ENCODE measurements at places on chromosomes 6 and 20. TPM values are rescaled to one million over a fixed set of nuclear protein-coding genes. Genes with fewer than 3 reads are reported as not detected.

Gene TBXT
- not detected for total RNA-seq

Gene C20orf144
- not detected for total RNA-seq

Gene CD83
- total RNA-seq, result 5.4 TPM

DNA sequence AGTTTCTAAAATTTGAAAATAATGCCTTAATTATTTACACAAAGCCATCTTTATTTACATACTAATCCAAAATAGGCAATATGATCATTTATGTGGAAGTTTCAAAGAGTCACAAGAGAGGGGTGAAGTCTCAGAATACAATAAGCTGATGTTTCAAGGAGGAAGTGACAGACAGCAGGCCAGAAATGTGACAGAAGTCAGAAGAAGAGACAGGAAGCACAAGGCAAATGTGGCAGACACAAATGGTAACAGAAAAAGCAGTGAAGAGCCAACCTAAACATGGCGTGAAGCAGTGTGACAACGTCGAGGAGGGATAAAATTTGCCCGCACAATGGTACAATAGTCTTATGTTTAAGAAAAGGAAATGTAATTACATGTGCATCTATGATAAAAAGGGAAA is 59.8 kb downstream of the SHPRH start:
- H3K4me3 ChIP-seq, result no peak overlapping the region
- peaks cover 42% of the 10 kb centered on the region for H3K36me3 ChIP-seq
- H3K4me1 ChIP-seq, result no peaks in the 10 kb centered on the region

GRCh38 chr6:43969158-43969981 is 157.9 kb downstream of the MRPL14 start:
- no peak overlapping the region for H3K27ac ChIP-seq
- no peaks in the 10 kb centered on the region for H3K36me3 ChIP-seq
- H3K4me1 ChIP-seq, result peaks cover 39% of the 10 kb centered on the region

GRCh38 chr20:50295762-50296449 is 105.3 kb downstream of the CEBPB start:
- no peaks in the 10 kb centered on the region for H3K36me3 ChIP-seq
- DNase-seq, result no peak
- H3K27me3 ChIP-seq, result no peaks in the 10 kb centered on the region
- H3K4me1 ChIP-seq, result peaks cover 35% of the 10 kb centered on the region

DNA sequence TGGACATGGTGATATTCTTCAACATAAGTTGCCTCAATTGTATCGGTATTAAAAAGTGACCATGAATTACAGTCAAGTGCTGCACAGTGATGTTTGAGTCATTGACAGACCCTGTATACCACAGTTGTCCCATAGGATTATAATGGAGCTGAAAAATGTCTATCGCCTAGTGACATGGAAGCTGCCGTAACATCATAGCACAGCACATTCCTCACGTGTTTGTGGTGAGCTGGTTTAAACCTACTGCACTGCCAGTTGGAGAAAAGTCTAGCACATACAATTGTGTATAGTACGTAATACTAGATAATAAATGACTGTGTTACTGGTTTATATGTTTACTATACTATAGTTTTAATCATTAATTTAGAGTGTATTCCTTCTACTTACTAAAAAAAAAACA is 150.2 kb downstream of the CDH26 start:
- H3K27ac ChIP-seq, result no peak overlapping the region
- no peaks in the 10 kb centered on the region for H3K36me3 ChIP-seq
- H3K4me1 ChIP-seq, result no peaks in the 10 kb centered on the region

- no peaks in the 10 kb centered on the region for H3K27me3 ChIP-seq
- H3K27ac ChIP-seq, result peak overlapping the region; percentile 62
- no peaks in the 10 kb centered on the region for H3K36me3 ChIP-seq
- DNase-seq, result peak; percentile 82
- no peak overlapping the region for H3K4me3 ChIP-seq
Measured at GRCh38 chr6:11744753-11745152, 33.9 kb downstream of the ADTRP start.

GRCh38 chr6:8529250-8529649 is 93.9 kb upstream of the SLC35B3 start:
- no peak for DNase-seq
- no peak overlapping the region for H3K27ac ChIP-seq
- no peaks in the 10 kb centered on the region for H3K27me3 ChIP-seq
- no peak overlapping the region for H3K4me3 ChIP-seq
- H3K4me1 ChIP-seq, result peaks cover 5% of the 10 kb centered on the region
- no peaks in the 10 kb centered on the region for H3K36me3 ChIP-seq

DNA sequence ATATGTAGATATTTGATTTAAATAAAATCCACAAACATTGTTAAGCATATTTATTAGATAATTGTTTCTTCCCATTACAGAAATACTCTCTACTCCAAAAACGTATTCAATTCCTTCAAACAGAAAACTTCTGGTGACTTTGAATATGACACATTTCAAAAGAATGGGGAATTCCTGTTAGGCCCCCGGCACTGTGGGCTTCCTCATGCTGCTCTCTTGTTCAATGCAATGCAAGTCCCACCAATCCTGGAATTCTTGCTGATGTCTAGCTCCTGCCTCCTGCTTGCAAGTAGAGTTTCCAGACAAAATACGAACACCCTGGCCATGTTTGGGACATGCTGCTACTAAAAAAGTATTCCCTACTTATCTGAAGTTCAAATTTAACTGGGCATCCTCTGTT is 544.1 kb downstream of the QKI start:
- H3K36me3 ChIP-seq, result no peaks in the 10 kb centered on the region
- H3K4me1 ChIP-seq, result peaks cover 21% of the 10 kb centered on the region
- DNase-seq, result no peak
- no peak overlapping the region for H3K4me3 ChIP-seq

DNA sequence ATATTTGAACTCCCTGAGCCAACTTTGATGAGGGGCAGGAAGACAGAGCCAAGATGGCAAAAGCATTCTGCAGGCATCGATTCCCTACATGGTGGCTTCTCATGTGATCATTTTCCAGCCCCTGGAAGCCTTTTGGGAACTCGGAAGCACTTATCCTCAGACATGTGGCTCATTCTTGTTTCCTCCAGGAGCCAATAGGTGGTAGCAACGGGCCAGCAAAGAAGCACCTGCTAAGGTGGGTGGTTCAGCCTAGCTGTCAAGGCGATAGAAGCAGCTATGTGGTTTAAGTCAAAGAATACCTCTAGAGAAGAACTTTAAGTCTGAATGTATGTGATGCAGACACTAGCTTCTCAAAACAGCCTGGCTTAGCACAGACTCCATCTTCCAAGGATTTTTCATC is 64.9 kb upstream of the PAX1 start:
- no peak for DNase-seq
- no peak overlapping the region for H3K27ac ChIP-seq
- H3K4me1 ChIP-seq, result no peaks in the 10 kb centered on the region
- peaks cover 3% of the 10 kb centered on the region for H3K27me3 ChIP-seq
- no peaks in the 10 kb centered on the region for H3K36me3 ChIP-seq
- no peak overlapping the region for H3K4me3 ChIP-seq

- H3K36me3 ChIP-seq, result no peaks in the 10 kb centered on the region
- H3K27ac ChIP-seq, result no peak overlapping the region
- DNase-seq, result no peak
- H3K4me1 ChIP-seq, result peaks cover 7% of the 10 kb centered on the region
Measured at GRCh38 chr6:137975188-137975940, 108.3 kb downstream of the TNFAIP3 start.

GRCh38 chr6:113315879-113316278 is 541.3 kb upstream of the MARCKS start:
- no peaks in the 10 kb centered on the region for H3K27me3 ChIP-seq
- no peak overlapping the region for H3K27ac ChIP-seq
- no peak overlapping the region for H3K4me3 ChIP-seq

DNA sequence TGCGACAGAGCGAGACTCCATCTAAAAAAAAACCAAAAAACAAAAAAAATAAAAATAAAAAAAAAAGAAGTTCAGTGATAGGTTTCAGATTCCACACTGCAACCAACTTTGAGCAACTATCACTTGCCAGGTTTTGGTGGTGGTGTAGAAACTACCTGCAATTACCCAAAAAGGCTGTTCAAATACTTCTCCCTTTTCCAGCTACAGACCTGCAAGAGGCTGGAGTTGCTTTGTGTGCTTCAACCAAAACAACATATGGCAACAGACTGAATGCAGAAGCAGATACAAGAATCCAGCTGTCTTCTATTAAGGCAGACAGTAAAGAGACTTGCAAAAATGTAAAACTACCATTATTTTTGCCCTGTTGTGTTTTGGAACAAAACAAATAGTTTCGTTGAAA is 9.3 kb upstream of the BCAS1 start:
- H3K27ac ChIP-seq, result no peak overlapping the region
- no peaks in the 10 kb centered on the region for H3K36me3 ChIP-seq
- H3K4me1 ChIP-seq, result no peaks in the 10 kb centered on the region

DNA sequence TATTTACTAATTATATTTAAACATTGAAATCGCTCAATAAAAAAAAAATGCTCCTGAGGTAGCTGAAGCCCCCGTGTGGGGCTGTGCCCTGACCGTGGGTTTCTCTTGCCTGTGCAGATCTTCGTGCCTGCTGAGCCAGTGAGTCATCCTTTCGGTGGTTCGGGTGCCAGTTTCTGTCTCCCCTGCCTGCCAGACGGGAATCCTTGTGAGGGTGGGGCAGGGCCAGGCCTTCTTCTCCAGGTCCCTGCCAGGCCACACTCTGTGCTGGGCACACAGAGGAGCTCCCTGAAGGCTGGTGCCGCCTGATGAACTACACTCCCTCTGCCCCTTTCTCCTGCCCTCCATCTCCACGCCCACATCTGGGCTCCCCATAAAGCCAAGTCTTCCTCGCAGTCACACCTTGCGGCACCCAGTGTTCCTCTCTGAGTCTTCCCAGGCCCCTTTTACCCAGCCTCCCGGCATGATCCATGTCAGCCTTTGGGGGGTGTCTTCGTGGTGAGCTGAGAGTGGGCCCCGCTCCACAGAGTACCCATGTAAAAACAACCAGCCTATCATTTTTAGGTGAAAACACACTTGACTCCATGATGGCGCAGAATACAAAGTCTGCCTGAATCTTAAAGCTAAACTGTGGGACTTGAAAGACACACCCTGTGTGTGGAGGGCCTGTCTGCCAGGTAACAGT is 19.3 kb downstream of the FGD2 start:
- no peaks in the 10 kb centered on the region for H3K36me3 ChIP-seq
- H3K27me3 ChIP-seq, result no peaks in the 10 kb centered on the region
- peak overlapping the region; percentile 76 for H3K27ac ChIP-seq
- DNase-seq, result peak; percentile 72

GRCh38 chr20:32209850-32210605 is 2.3 kb downstream of the POFUT1 start:
- H3K27ac ChIP-seq, result no peak overlapping the region
- peaks cover 15% of the 10 kb centered on the region for H3K36me3 ChIP-seq
- DNase-seq, result no peak
- H3K27me3 ChIP-seq, result no peaks in the 10 kb centered on the region

- H3K27ac ChIP-seq, result no peak overlapping the region
- H3K27me3 ChIP-seq, result no peaks in the 10 kb centered on the region
- H3K36me3 ChIP-seq, result no peaks in the 10 kb centered on the region
- H3K4me3 ChIP-seq, result no peak overlapping the region
Measured at GRCh38 chr20:16457514-16457913, 115.7 kb downstream of the KIF16B start.

DNA sequence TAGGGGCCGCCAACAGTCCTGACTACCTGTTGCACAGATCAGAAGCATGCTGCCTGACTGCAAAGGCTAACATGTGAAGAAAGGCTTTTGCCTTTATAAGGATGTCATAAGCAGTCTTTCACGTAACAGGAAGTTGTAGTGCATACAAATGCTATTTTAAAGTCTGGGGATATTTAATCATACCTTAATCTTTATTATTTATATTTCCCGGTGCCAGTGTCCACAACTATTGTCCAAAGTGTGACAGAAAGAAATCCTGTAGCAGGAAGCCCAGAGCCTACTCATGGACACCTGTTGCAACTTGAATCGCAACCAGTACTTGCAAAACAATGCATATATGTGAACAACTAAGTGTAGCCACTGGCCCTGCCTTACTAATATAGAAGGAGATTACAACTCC is 235.8 kb downstream of the ALDH8A1 start:
- H3K4me3 ChIP-seq, result no peak overlapping the region
- H3K27me3 ChIP-seq, result no peaks in the 10 kb centered on the region
- no peak overlapping the region for H3K27ac ChIP-seq
- no peak for DNase-seq
- no peaks in the 10 kb centered on the region for H3K36me3 ChIP-seq

DNA sequence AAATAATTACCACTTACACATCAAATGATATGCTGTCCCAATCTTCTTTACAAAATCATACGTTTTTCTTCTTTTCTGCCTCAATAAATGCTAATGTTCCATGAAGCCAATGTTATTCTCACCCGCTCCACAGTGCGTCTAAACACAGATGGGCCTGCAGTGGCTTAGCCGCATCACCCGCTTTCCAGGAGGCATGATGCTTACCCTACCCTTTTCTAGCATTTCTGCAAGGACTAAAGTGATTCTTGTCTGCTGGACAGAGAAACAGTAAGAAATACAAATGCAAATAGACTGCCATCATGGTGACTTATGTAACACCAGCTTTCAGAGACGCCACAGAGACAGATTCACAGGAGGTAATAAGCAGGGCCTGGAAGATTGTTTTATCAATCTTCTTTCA is 104.4 kb downstream of the RNASET2 start:
- no peaks in the 10 kb centered on the region for H3K36me3 ChIP-seq
- H3K4me3 ChIP-seq, result no peak overlapping the region
- H3K4me1 ChIP-seq, result no peaks in the 10 kb centered on the region
- no peaks in the 10 kb centered on the region for H3K27me3 ChIP-seq
- DNase-seq, result no peak

DNA sequence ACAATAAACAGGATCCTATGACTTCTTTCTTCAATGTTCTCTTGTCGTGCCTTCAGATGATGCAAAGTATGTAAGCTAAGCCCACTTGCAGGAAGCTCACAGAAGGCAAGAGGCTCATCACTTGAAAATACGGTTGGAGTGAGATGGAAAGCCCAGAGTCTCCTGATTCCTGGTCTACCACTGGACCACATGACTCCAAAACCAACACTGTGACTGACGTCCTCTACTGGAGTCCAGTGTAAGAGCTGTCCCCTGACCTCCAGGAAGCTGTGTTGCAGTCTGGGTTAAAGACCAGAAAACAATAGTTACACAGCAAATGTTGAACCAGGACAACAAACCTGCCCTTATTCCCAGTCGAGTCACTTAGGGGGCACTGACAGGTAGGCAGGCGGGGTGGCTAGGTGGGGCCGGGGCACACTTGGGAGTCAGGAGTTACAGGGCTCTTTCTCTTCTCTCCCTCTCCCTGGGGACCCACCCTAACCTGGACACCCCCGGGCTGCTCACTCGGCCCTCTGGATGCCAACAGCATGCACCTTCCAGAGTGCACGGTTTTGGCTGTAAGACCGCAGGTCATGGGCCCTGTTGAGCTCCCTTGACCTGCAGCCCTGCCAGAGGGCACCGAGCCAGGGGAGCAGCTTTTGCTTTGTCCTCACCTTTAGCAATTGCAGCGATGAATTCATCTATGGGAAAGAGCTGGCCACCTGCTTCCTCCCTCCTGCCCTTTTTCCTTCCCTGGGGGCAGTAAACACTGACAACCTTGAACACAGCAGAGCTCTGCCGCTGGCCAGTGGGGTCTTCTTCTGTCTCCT is 7.4 kb downstream of the PCK1 start:
- H3K27ac ChIP-seq, result no peak overlapping the region
- H3K4me1 ChIP-seq, result no peaks in the 10 kb centered on the region
- no peaks in the 10 kb centered on the region for H3K36me3 ChIP-seq
- no peak overlapping the region for H3K4me3 ChIP-seq
